ENCODE measurements at places on chromosomes 13 and 19.
A peak's percentile ranks its signal among the peaks of the same experiment; 100 is the strongest.

- DNase-seq: no peak
These were observed 17.2 kb downstream of the FXYD5 start for GRCh38 chr19:35171730-35172129.

- DNase-seq: peak; percentile 71
These were observed 40.2 kb downstream of the SMIM24 start for GRCh38 chr19:3440082-3440481.

DNA sequence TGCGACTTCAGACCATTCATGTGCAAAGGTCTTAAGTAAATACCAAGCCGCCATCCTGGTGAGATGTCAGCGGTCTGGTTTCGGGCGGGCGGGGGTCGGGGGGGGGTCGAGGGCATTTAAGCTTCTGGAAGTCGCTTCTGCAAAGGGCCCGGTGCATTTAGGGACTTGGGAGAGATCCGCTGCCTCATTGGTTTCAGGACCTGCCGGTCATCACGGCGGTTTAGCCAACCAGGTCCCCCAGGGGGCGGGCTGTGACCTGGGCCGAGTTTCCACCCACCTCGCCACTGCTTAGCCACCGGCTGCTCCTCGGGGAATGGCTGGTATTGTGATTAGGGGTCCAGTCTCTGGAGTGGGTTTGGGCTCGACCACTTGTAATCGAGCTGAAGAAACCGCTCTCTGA is 7.8 kb downstream of the ANKLE1 start:
- DNase-seq: peak; percentile 77

DNA sequence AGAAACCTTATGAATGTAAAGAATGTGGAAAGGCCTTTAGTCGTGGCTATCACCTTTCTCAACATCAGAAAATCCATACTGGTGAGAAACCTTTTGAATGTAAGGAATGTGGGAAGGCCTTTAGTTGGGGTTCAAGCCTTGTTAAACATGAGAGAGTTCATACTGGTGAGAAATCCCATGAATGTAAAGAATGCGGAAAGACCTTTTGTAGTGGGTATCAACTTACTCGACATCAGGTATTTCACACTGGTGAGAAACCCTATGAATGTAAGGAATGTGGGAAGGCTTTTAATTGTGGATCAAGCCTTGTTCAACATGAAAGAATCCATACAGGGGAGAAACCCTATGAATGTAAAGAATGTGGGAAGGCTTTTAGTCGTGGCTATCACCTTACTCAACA is 20.8 kb downstream of the ZNF283 start:
- DNase-seq: no peak

- DNase-seq: no peak
These were observed 36.3 kb downstream of the SMIM24 start for GRCh38 chr19:3443840-3444694.

Measured in stimulated activated CD4-positive, alpha-beta T cell treated with anti-CD3 and anti-CD28 coated beads, Interleukin-2, amount 100 ng/mL, for 24 hours (primary cell).